Putamen (tissue), 1 donor: ENCODE measurements at places on chromosomes 5 and 9.

GRCh38 chr9:124174433-124174832 is 83.3 kb upstream of the NEK6 start:
- DNase-seq = no peak

DNA sequence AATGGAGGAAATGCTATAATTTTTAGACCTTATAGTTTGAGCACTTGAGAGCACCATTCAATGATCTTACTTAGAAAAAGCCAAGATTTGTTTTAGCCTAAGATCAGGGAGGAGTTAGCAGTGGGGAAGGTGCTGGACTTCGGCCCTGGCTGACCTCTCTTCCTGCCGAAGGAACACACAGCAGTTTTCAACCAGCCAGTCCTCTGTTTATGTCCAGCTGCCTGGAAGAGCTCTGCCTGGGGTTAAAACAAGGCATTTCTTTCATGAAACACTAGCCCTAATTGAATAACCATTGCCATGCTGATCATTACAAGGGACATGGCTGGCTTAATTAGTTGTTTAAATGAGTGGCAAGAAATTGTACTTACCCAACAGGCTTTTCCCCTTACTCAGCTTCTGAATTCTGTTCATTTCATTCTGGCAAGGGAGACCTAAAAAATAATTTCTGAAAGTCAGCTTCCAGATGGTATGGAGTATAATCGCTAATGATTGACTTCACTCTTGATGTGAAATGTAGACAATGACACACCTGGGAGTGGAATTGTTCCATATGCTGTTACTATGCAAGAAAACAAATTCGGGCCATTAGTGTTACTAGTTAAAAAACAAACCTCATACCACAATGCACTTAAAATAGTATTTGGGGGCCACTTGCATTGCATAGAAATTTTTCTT is 514.2 kb downstream of the SPOCK1 start:
- no peak for DNase-seq

DNA sequence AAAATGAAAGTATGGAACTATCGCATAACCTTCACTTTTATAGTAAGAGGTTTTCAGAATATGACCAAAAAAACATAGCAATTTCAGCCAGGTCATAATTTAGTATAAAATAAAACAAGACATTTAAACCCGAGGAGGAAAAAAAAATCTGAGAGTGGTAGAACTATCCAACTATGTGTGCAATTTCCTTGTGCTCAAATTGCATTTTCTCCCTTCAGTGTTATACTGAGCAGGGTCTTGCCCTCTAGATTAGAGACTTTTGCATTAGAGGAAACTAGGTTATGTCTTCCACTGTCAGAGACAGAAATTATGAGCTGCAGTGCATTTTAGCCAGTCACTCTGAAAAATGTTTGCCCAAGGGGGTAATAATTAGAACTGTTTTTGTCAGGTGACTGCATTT is 330.6 kb downstream of the NR2F1-AS1 start:
- no peak for DNase-seq

GRCh38 chr9:80615964-80616363 is 1044.2 kb downstream of the TLE4 start:
- DNase-seq = no peak

GRCh38 chr9:134369416-134370212 is 43.4 kb downstream of the RXRA start:
- no peak for DNase-seq
